ENCODE measurements at places on chromosomes 6 and 20. TPM values are rescaled to one million over a fixed set of nuclear protein-coding genes. Genes with fewer than 3 reads are reported as not detected.

CCN5 gene
- total RNA-seq: not detected

RUNX2 gene
- 3.1 TPM for total RNA-seq

PPP1R14C gene
- total RNA-seq: not detected

MROH8 gene
- 1.1 TPM for total RNA-seq

TRIM10 gene
- not detected for total RNA-seq

HRH3 gene
- total RNA-seq: not detected

MDFI gene
- total RNA-seq: 0.28 TPM

CLPSL1 gene
- not detected for total RNA-seq

TRIM15 gene
- not detected for total RNA-seq

IL17A gene
- total RNA-seq: not detected

SLPI gene
- total RNA-seq: not detected

NMBR gene
- total RNA-seq: not detected

RFX6 gene
- total RNA-seq: not detected

XKR7 gene
- total RNA-seq: not detected

SSTR4 gene
- not detected for total RNA-seq

SLC32A1 gene
- total RNA-seq: not detected

EDN3 gene
- not detected for total RNA-seq

SLC35F1 gene
- total RNA-seq: not detected

CTCFL gene
- total RNA-seq: not detected

KCNK5 gene
- total RNA-seq: not detected

NFYA gene
- total RNA-seq: 21.9 TPM

TMEM244 gene
- 0.28 TPM for total RNA-seq

OXT gene
- total RNA-seq: not detected

PSORS1C1 gene
- 0.28 TPM for total RNA-seq

RRBP1 gene
- 90.2 TPM for total RNA-seq

IRAK1BP1 gene
- 1.9 TPM for total RNA-seq

IMPG1 gene
- not detected for total RNA-seq

ASF1A gene
- 24.4 TPM for total RNA-seq

SLC17A3 gene
- not detected for total RNA-seq

HS3ST5 gene
- not detected for total RNA-seq

HLA-DQB1 gene
- total RNA-seq: not detected

LY6G5B gene
- 2.2 TPM for total RNA-seq

AVP gene
- not detected for total RNA-seq

HMGCLL1 gene
- not detected for total RNA-seq

BMP6 gene
- 0.28 TPM for total RNA-seq

ELOVL2 gene
- 10.6 TPM for total RNA-seq

CTSZ gene
- 43.6 TPM for total RNA-seq

FNDC11 gene
- total RNA-seq: 0.28 TPM

FRS3 gene
- 0.54 TPM for total RNA-seq

FERMT1 gene
- total RNA-seq: 1.7 TPM

ID4 gene
- total RNA-seq: 11.1 TPM

DEFB112 gene
- total RNA-seq: not detected

ZC3H12D gene
- total RNA-seq: not detected

CTAGE9 gene
- total RNA-seq: not detected

LY6G5C gene
- total RNA-seq: 0.18 TPM

BANF2 gene
- not detected for total RNA-seq

ACTL10 gene
- 0.18 TPM for total RNA-seq

SEMG1 gene
- total RNA-seq: not detected

TNFRSF21 gene
- total RNA-seq: 2.5 TPM

GNMT gene
- total RNA-seq: not detected

SEL1L2 gene
- total RNA-seq: not detected

CASS4 gene
- total RNA-seq: 26.1 TPM

PAX1 gene
- total RNA-seq: not detected

NCOA5 gene
- total RNA-seq: 20.6 TPM

ADRM1 gene
- 96.9 TPM for total RNA-seq

PAK5 gene
- total RNA-seq: not detected

PKIB gene
- 13.1 TPM for total RNA-seq

EMILIN3 gene
- total RNA-seq: under 0.01 TPM
